ENCODE measurements at places on chromosomes 2 and 18.

- DNase-seq: peak; percentile 30
These were observed 14.4 kb downstream of the ITSN2 start for GRCh38 chr2:24345937-24346336.

- no peak for DNase-seq
These were observed 272.8 kb downstream of the TWIST2 start for GRCh38 chr2:239120664-239121063.

GRCh38 chr2:112001942-112002341, 53.1 kb upstream of the TMEM87B start:
- DNase-seq: no peak

DNA sequence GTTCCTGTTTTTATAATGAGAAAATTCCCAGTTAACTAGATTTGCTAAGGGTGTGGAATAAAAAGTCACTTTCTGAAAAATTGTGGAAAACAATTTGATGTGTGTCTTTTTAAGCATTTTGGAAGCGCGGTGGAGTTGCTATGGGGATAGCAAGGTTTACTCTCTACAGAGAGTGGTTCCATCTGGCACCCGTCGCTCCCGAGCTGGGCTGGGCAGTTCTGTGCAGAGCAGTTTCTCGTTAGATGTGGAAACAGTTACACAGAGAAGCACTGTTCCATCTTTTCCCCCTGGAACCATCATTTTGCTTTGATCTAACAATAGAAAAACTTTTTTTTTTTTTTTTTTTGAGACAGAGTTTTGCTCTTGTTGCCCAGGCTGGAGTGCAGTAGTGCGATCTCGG, 17.4 kb downstream of the LDLRAD4 start:
- DNase-seq: no peak

GRCh38 chr18:29176681-29177080, 999.8 kb upstream of the CDH2 start:
- peak; percentile 44 for DNase-seq

DNA sequence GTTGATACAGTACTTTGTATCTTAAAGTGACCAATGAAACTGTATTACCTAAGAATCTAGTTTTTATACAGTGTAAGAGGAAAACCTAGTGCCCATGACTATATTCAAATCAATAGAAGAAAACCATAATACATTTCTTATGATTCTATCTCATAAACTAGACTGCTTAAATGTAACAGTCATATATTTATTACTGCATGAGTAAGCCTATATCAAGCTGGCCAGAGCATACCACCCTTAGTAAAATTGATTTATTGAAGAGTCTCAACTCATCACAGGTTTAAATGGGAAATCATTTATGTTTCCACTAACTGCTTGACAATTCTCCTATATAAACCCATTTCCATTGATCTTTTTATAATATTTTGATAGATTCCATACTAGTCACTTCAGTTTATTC, 1059.2 kb upstream of the LRRTM1 start:
- no peak for DNase-seq

- peak; percentile 76 for DNase-seq
These were observed 82.4 kb downstream of the RBMS1 start for GRCh38 chr2:160411167-160411566.

DNA sequence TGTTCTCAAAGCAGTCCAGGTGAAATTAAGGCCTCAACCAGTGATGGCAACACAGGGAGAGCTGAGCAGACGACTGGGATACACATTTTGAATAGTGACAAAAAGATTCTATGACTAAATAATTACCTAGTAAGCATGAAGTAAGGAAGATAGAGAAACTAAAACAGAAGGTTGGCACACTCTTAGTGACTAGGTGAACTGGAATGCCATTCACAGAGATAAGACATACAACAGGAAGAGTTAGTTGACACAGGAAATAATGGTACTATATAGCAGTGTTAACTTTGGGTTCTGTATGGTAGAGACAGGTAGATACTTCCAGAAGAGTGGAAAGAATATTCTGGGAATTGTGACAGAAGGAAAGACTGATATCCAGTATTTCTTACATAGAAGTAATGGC, 181.8 kb upstream of the NT5C1B start:
- peak; percentile 48 for DNase-seq

DNA sequence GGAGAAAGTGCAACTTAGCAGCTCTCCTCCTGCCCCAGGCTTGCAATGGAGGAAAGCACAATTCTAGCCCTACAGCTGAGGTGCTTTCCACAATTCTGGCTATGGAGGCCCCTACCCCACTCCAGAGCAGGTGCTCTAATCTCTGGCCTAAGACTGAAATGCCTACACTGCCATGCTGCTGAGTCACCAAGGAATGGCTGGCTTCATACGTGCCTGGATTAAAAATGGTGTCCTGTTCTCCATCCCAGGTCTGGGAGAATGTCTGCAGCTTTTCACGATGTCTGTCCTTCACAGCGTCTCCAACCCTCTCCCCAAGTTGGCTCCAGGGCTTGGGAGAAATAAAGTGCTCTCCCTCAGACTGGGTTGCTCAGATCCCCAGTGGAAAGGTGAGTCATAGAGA, 48.5 kb downstream of the MBOAT2 start:
- DNase-seq: peak; percentile 54

DNA sequence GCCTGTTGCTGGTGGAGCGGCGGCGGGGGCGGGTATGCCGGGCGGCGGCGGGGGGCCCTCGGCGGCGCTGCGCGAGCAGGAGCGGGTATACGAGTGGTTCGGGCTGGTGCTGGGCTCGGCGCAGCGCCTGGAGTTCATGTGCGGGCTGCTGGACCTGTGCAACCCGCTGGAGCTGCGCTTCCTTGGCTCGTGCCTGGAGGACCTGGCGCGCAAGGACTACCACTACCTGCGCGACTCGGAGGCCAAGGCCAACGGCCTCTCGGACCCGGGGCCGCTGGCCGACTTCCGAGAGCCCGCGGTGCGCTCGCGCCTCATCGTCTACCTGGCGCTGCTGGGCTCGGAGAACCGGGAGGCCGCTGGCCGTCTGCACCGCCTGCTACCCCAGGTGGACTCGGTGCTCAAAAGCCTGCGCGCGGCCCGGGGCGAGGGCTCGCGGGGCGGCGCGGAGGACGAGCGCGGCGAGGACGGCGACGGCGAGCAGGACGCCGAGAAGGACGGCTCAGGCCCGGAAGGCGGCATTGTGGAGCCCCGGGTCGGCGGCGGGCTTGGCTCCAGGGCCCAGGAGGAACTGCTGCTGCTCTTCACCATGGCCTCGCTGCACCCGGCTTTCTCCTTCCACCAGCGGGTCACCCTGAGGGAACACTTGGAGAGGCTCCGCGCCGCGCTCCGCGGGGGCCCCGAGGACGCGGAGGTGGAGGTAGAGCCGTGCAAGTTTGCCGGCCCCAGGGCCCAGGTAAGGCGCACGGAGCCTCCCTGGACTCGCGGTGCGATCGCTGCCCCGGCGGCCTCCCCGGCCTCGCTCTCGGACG, 1.0 kb downstream of the ZCCHC2 start:
- DNase-seq: peak; percentile 54

- DNase-seq: no peak
These were observed 718.7 kb upstream of the GCFC2 start for GRCh38 chr2:76429374-76429773.

- no peak for DNase-seq
These were observed 31.4 kb upstream of the MFSD6 start for GRCh38 chr2:190376591-190377245.

- peak; percentile 73 for DNase-seq
These were observed 73.2 kb downstream of the LRRFIP1 start for GRCh38 chr2:237700512-237701032.

DNA sequence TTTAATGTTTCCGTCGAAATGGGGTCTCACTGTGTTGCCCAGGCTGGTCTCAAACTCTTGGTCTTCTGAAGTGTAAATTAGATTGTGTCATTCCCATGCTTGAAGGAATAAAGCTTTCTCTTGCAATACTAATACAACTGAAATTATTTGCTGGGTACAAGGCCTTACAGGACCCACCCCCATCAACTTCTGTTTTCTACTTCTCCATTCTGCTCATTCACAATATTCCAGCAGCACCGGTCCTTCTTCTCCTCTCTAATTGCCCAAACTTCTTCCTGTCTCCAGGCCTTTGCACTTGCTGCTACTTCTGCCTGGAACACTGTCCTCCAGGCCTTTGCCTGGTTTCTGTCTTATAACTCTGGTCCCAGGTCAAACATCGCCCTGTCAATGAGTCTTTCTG, 73.8 kb downstream of the APOB start:
- DNase-seq: no peak

GRCh38 chr18:1103537-1103936, 198.9 kb downstream of the ADCYAP1 start:
- DNase-seq: no peak

GRCh38 chr18:5967666-5968065, 72.3 kb upstream of the TMEM200C start:
- no peak for DNase-seq

DNA sequence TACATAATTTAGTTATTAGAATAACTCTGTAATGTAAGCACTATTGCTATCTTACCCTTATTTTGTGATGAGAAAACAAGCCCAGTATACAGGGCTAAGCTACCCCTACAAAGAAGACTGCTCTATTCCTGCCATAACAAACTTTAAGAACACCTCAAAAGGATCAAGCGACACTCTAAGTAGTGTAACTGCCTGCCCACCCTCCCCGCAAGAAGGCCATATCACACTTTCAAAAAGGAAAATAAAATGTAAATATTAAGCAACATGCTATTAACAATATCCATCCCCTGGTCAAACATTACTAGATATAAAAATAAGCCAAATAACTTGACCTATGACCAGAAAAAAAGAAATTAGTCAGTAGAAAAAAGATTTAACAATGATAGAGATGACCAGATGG, 741.7 kb upstream of the CNTNAP5 start:
- no peak for DNase-seq

GRCh38 chr18:46448347-46448746, 208.7 kb downstream of the LOXHD1 start:
- DNase-seq: no peak

DNA sequence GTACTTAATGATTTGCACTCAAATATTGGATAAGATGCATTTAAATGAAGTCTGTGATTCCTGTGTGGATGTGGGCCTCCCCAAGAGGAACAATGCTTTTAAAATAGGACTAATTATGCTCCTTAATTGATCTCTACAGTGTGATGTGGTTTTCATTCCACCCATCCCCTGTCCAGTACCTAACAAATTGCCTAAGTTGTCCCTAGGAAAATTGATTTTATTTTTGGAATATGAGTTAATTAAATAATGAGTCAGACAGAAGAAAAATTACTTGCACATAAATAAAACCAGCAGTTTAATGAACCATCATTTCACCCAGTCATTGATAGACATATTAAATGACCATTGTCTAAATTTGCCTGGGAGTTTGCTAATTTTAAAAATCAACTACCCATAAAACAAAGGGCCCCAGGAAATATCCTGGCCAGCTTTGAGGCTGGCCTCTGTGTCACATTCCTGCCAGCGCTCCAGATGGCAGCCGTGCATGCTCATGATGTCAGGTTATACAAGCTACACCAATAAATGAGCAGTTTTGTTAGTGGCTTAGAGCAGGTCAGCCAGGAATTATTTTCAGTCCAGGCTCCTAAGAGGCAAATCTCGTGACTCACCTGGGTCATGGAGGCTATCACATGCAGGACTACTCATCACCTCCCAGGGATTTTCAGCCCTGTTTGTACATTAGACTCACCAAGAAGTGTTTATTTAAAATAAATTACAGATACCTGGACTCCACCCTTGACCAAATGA, 31.9 kb downstream of the ABHD3 start:
- peak; percentile 76 for DNase-seq

DNA sequence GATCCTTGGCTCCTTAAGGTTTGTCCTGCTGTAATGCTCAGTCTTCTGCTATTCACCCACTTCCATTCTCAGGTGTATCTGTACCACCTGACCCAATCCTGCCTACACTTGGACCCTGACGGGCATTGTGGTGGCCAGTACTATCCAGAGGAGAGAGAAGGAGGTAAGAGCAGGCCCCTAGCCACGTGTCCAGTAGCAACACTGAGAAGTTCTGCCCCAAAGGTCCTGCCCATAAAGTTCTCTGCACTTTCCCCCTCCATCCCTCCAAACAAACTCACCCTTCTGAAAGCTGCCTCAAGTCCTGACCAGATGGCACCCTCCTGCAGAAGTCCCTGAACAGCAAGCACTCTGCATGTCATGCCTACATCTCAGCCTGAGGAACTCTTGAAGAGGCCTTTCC, 18.3 kb downstream of the TTC32 start:
- no peak for DNase-seq

DNA sequence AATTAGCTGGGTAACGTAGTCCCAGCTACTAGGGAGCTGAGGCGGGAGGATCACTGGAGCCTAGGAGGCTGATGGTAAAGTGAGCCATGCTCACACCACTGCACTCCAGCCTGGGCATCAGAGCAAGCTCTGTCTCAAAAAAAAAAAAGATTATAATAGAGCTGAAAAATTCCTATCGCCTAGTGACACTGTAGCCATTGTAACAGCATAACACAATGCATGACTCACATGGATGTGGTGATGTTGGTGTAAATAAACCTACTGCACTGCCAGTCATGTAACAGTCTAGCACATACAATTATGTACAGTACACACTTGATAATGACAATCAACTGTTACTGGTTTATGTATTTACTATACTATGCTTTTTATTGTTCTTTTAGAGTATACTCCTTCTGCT, 39.6 kb downstream of the MGAT4A start:
- no peak for DNase-seq

GRCh38 chr18:45349019-45349418, 266.3 kb upstream of the SLC14A2 start:
- no peak for DNase-seq

GRCh38 chr18:57959278-57959677, 84.7 kb upstream of the NEDD4L start:
- peak; percentile 51 for DNase-seq

DNA sequence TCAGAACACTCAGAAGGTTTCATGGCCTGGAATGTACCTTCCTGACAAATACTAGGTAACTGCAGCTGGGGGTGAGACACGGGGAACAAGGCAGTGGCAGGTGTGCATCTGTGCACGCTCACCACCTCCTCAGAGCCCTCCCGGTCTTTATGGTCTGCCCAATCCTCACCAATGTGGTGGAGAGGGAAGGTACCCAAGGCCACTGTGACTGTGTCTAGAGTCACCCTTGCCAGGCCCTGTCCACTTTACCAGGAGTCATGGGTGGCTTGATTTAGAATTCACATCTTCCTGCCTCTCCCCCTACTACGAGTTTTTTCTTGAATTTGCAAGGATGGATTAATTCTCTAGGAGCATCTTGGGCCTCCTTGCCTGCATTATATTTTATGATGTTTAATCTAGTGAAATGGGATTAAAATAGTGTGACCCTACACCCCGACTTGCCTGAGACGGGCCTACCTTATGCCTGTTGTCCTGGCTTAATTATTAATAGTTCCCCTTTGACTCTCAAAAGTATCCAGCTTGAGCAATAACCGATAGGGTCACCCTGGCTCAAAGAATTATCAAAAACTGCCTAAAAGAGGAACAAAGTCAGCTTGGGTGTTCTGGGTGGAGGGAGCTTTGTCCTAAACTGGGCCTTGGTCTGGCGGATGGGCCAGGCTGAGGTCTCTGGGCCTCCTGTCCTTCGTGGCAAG, 56.5 kb downstream of the ACAA2 start:
- no peak for DNase-seq

Measured in amniotic epithelial cell (primary cell).